ENCODE measurements at places on chromosomes 3 and 15.

- no peak for DNase-seq
Measured at GRCh38 chr3:30618526-30618925, 12.1 kb downstream of the TGFBR2 start.

DNA sequence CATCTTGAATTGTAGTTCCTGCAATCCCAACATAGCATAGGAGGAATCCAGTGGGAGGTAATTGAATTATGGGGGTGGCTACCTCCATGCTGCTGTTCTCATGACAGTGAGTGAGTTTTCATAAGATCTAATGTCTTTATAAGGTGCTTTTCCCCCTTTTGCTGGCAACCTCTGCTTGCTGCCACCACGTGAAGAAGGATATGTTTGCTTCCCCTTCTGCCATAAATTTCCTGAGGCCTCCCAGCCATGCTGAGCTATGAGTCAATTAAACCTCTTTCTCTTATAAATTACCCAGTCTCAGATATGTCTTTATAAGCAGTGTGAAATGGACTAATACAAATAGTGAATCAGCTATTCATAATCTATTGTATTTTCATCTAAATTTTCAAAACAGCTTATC is 537.3 kb downstream of the EPHA3 start:
- no peak for DNase-seq

- no peak for DNase-seq
Measured at GRCh38 chr15:88074386-88074785, 182.2 kb downstream of the NTRK3 start.

- DNase-seq = no peak
Measured at GRCh38 chr15:63372018-63372705, 9.5 kb downstream of the CA12 start.

DNA sequence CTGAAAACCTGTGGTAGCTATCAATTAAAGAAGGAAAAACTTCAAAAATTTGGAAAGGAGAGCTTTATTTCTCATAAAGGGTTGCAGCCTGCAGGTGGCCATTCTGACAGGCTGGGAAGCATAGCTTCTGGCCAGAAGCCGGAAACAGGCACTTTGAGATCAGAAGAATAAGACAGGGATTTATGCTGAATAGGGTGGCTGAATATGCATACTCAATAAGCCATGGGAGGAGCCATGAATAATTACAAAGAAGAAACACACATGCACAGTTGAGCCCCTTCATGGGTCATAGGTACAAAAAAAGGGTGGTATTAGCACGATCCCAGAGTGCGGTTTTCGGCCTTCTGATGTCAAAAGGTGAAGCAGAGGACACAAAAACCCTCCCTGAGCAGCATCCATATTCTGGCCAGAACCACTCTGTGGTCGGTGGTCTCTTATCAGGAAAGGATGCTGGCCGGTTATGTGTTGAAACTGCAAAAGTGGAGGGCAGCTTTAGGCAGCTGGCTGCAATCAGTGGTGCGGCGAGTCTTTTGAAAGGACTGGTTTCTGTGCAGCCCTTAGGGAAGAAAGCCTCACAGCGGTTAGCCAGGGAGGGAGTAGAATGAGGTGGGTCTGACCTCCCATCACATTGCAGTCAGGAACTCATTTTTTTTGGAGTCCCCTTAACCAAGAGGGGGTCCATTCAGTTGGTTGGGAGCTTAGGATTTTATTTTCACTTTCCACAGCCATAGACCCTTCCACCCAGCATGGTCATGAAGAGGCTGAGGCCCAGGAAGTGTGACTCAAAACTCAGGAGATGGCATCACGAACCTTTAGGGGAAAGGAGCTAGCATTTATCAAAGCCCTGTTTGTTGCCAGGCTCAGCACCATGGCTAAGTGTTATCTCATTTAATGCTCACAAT is 34.7 kb upstream of the CCDC174 start:
- DNase-seq = no peak

DNA sequence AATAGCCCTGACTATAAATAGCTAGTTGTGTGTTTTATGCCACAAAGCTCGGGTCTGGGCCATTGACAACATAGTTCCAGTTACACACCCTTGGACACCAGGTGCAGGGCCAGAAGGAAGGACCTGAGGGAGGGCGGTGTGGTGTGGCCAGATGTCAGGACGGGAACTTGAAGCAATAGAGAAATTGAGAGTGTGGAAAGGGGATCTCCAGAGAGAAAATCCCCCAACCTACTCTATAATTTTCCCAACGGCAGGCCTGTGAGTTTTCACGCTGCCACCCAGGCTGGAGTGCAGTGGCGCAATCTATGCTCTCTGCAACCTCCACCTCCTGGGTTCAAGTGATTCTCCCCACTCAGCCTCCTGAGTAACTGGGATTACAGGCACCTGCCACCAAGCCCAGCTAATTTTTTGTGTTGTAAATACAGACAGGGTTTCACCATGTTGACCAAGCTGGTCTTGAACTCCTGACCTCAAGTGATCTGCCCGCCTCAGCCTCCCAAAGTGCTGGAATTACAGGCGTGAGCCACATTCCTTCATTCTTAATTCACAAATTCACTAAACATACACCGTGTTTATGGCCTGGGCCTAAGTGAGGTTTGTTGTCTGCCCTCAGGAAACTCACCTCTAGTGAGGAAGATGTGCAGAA is 70.8 kb upstream of the KLF13 start:
- DNase-seq = no peak

DNA sequence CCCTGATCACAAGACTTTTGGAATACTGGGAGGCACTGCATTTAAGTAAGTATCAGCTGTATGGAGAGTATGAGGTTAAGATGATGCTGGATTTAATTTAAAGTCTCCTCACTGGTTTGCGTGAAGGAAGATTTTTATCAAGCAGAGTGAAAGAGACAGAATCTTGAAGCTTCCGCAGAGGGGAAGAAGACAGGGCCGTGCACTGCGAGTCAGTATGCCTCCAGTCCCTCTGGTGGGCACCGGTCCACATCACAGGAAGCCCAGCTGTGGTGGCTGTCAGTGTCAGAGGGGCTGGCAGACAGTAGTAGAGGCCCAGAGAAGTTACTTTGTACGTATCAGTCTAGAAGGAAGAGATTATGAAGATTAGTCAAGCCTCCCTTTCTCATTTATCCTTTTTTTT is 379.0 kb upstream of the TPRG1 start:
- DNase-seq = no peak

DNA sequence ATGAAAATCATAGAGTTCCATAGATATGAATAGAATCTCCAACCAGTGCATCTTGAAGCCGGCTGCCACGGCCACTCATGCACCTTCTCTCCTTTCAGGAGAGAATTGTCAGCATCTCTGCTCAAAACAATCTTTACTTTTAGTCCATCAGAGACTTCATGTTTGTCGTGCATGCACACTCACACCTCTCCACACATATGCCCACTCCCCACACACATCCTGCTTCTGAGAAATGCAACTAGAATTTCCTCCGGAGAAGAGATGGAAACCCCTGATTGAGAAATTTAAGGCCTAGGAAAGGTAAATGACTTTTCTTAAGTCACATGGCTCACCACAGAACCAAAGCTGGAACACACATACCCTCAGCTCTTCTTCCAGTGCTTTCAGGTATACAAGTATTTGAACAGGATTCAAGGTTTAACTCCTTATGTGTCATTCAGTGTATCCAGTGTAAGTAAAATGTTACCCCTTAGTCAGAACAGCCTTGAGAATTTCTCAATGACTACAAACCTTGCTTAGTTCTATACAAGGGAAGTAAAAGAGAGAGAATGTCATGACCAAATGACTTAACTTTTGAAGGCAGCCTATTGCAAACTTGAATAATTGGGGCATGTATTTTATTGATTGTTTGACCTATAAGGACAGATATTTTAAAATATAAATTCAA is 69.1 kb upstream of the TSEN2 start:
- no peak for DNase-seq

DNA sequence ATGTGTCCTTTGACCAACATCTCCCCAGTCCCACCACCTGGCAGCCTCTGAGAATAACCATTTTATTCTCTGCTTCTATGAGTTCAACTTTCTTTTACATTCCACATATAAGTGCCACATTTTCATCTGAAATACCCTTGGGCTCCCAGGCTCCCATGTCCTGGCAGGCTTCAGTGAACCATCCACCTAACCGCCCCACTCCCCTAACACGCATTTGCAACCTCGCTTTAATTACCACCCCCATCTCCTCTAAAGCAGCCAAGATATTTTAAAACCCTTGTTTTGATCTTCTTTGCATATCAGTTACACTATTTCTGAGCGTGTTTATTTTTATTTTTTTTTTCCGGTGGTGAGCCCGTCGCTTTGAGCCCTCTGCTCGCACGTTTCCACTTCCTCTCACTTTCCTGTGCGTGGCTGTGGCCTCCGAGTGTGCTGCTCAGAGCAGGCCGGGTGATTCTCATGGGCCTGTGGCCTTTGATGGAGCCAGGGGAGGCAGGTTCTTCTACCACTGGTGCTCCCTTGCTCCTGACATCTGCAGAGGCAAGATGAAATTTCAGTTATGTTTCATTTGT is 195.4 kb upstream of the LPP start:
- no peak for DNase-seq

DNA sequence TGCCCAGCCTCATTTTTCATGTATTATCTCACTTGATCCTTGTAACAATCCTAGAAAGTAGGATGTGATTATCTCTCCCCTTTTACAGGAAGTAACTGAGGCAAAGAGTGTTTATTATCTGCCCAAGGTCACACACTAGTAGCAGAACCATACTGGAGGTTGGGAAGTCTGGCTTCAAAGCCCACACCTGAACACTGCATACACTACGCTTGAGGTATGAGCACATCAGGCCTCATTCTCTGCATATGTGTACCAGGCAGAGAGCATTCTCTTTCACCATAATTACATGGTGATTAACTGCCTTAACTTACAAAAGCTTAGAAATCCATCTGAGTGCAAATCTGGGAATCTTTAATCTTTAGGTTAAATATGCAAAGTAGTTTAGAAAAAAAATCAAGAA is 361.8 kb downstream of the MFSD1 start:
- no peak for DNase-seq

DNA sequence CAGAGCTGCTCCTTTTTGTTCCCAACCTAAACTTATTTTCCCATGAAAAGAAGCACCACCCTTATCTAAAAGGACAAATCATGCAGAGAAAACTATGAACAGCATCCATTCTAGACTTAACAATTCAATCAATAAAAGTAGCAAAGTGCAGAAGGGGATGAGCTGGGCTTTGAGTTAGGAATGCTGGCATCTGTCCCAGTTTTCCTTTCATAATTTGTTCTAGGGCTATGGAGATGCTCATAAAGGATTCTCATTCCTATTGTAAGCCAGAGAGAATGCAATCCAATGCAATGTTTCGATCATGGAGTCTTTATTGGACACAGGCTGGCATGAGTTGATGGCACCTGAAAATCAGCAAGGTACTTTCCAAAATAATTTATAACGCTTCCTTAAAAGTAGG is 330.6 kb downstream of the VPS13C start:
- no peak for DNase-seq

GRCh38 chr15:57344282-57344681 is 32.0 kb upstream of the CGNL1 start:
- no peak for DNase-seq

GRCh38 chr3:45509768-45510129 is 84.8 kb upstream of the LIMD1 start:
- DNase-seq = no peak

DNA sequence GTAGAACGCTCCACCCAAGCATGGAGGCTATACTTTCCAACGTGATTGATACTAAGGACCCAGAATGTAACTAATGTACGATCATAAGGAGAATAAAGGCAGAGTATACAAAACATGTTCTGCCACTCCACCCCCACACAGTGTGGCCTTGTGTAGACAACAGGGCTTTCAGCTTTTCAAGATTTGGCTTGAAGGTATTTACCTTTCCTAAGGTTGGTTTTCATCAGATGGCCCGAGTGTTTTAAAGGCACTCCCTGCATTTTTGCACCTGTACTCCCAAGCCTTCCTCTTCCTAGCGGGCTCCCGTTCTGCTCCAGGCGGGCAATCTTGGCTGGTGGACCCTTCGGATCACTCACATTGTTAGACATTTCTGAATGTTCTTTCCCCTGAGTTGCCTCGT is 4.6 kb downstream of the SATB1 start:
- no peak for DNase-seq

Measured in NCI-H748 treated with DMSO at 0.1 percent for 48 hours (cell line).